ENCODE measurements at places on chromosomes 11 and 22. TPM values are rescaled to one million over a fixed set of nuclear protein-coding genes. Genes with fewer than 3 reads are reported as not detected.
A peak's percentile ranks its signal among the peaks of the same experiment; 100 is the strongest.

The PATE2 gene
- total RNA-seq, result not detected

The RAG2 gene
- total RNA-seq, result not detected

The DNAL4 gene
- 24.4 TPM for total RNA-seq

The CTSF gene
- 23.5 TPM for total RNA-seq

The VSIG2 gene
- total RNA-seq, result 91.3 TPM

DNA sequence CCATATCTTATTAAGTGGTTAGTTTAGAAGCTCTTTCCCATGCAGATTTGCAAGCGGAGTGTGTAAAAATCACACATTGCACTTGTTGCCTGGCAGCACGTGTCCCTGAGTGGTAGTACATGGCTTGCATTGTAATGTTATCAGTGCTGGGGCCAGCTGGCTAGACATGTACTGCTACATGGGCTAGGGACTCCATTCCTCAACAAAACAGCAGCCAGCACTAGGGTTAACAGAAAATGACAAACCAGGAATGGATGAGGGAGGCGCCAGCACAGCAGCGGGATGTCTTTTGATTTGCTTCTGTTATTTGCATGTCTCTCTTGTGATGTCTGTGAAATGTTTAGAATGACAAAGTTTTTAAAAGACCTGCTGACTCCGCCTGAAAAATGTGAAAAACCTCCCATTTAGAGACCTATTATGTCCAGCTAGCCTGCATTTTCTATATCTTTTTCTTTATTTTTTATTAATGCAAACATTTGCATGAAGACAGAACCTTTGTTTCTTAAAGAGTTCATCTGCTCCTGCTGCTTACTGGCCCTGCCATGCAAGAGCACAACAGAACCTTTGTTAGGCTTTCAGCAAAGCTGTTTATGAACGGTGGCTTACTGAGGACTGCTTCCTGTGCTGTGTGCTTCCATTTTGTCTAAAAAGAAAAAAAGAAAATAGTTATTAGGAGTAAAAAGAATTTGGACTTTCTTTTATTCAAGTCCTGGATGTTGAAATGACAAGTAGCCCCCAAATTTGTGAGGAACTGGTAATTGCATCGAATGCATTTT lies 40.7 kb downstream of the CSTPP1 start:
- DNase-seq, result no peak

DNA sequence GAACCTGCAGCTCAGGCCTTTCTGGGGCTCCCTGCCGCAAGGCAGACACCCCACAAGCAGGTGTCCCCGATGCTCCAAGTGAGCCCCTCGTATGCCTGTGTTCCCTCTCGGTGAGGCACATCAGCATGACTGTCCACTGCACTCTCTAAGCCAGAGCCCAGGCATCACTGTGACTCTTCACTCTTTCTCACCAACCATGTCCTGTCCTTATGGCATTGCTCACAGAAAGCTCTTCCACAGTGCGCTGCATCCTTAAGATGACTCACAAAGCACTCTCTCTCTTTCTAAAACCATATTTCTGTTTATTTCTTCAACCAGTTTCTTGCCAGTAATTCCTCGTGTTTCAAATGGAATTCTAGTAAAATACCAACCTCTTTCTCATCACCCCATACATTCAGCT lies 18.1 kb downstream of the GAB4 start:
- DNase-seq, result no peak

- no peak for DNase-seq
Measured at GRCh38 chr11:131889760-131890581, 519.6 kb downstream of the NTM start.

GRCh38 chr11:123736769-123737168 lies 4.7 kb downstream of the ZNF202 start:
- DNase-seq, result no peak

DNA sequence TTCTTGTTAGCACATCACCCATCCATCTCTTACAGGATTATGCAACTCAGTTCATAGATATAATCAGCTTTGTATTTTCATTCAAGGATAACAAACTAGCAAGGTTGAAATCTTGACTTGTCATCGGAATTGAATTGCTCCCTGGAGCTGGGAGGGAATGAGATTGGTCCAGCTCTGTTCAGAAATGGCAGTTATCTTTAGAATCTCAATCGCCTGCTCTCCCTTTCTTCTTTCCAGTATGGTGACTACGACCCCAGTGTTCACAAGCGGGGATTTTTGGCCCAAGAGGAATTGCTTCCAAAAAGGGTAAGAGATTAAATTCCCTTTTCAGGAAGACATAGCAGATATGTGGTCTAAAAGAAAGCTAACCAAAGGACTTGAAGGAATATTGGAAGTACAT lies 51.0 kb downstream of the NF2 start:
- no peak for DNase-seq

- DNase-seq, result peak; percentile 83
Measured at GRCh38 chr11:75802913-75803820, 11.8 kb upstream of the UVRAG start.

- no peak for DNase-seq
Measured at GRCh38 chr22:43988960-43989359, 33.7 kb downstream of the SAMM50 start.

DNA sequence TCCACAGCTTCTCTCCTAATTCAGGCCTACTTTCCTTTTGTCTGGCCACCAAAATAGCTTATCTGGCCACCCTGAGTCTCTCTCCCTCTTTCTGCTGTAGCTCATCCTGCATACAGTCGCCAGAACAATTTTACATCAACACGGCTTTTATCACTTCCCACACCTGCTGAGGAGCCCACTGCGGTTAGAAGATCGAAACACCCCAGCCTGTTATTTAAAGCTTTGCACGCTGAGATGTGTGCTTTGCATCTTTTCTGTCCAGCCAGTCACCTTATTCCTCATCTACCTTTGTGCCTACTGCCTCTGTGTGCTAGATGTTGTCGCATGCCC lies 96.0 kb downstream of the COMMD9 start:
- DNase-seq, result no peak

- DNase-seq, result no peak
Measured at GRCh38 chr11:118291477-118292135, 12.9 kb upstream of the CD3E start.

- DNase-seq, result no peak
Measured at GRCh38 chr11:69567951-69568808, 72.8 kb upstream of the CCND1 start.

Data from transverse colon (tissue), 4 donors.